Esophagus mucosa (tissue), 1 donor: ENCODE measurements at places on chromosomes 3 and 15. TPM values are rescaled to one million over a fixed set of nuclear protein-coding genes. Genes with fewer than 3 reads are reported as not detected.

DNA sequence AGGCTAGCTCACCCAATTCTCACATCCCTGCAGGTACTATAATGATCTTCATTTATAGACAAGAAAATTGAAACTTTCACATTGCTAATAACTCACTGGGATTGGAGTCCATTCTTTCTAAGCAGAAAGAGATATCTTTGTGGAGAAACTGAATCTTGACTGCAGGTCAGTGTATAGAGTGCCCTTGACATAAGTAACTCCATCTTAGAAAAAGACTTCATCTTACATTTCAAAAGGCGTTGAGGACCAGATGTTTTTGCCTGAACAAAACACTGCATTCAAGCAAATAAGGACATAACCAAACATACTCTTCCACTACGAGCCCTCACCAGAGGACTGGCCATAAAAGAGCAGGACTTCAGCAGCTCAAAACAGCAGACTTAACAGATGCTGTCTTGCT lies 6.8 kb upstream of the CCR3 start:
- no peak for ATAC-seq

GRCh38 chr3:170205302-170205701 lies 16.9 kb upstream of the PRKCI start:
- no peak for ATAC-seq

- ATAC-seq: no peak
Observed at GRCh38 chr15:89230277-89230676, 8.9 kb upstream of the RLBP1 start.

DNA sequence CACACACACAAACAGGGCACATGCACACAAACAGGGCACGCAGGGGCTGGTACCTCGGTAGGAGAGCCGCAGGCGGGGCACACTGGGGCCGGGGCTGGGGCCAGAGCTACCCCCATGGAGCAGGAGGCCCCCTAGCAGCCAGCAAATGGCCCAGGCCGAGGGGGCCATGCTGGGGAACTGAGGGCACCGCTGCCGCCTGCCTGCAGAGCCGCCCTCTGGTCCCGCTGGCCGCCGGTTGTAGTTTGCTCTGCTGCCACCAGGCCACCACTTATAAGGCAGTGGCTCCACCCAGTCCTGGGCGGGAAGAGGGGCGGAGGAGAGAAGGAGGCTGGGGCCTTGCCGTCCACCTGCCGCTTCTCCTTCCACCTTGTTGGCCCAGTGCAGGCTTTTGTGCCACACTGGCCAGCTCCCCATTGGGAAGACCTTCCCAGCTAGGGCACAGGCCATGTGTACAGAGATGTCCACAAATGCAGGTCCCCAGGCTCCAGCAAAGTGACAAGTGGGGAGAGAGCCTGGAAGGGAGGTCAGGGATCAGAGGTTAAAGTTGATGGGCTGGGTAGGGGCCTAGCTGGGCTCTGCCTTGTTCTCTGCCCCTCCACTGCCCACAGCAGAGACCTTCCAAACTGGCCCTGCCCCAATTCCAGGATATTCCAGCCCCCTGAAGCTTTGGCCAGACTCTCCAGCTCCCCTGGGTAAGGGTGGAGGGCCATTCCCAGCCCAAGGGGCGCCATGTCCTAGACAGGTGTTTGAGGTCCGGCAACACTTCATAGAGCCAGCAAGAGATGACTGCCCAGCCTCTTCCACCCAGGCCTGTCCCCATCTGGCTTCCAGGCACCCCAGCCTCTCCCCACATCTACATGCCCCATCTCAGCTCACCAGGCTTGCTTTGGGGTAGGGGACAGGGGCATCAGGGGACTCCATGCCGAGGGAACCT lies at the start of gene SEMA3G:
Gene SEMA3G (minus strand): TSS at position 244 of the 934 bp plus-strand sequence. CDS start 76 bp downstream, at position 168.
- ATAC-seq: peak; percentile 82

Gene CCDC174
- 9.9 TPM for total RNA-seq

DNA sequence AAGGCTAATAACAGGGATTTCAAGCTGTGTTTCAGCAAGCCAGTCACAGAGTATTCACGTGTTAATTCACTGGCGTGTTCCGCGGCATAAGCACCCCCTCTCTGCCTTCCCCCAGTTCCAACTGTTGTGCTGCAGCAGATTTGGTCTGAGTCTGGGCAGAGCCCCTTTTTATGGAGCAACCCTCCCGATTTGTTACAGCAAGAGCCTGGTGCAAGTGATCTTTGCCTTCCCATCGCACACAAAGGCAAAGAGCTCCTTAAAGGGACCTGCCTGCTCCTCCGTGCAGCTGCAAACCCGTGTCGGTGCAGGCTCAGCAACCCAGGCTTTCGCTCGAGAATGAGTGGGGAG lies 170.5 kb downstream of the KCNAB1 start:
- no peak for ATAC-seq

GRCh38 chr15:66151809-66152208 lies 101.7 kb downstream of the MEGF11 start:
- ATAC-seq: no peak

DNA sequence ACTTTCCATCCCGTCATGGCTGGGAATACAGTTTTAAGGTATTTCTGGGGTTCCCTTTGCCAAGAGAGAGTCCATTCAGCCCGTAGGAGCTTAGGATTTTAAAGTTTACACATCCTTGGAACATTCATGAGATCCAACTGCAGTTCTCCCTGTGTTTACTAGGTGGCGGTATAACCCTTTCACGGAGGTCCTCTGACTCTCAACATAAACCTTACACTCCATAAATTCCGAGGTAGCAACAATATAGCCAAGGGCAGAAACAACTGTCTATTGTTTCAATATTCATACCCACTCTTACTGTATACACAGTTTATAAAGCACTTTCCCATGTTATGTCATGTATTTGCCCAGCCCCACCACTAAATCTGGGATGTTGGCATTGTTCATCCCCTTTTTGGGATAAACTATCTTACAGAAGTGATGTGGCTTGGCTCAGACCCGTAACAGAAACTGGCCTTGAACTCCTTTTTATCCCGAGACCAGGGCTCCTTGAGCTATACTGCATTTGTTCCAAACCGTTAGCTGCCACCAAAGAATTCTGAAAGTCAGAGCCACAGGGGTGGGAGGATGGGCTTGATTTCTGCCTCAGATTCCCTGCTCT lies 69.2 kb upstream of the COL6A5 start:
- ATAC-seq: peak; percentile 75

DNA sequence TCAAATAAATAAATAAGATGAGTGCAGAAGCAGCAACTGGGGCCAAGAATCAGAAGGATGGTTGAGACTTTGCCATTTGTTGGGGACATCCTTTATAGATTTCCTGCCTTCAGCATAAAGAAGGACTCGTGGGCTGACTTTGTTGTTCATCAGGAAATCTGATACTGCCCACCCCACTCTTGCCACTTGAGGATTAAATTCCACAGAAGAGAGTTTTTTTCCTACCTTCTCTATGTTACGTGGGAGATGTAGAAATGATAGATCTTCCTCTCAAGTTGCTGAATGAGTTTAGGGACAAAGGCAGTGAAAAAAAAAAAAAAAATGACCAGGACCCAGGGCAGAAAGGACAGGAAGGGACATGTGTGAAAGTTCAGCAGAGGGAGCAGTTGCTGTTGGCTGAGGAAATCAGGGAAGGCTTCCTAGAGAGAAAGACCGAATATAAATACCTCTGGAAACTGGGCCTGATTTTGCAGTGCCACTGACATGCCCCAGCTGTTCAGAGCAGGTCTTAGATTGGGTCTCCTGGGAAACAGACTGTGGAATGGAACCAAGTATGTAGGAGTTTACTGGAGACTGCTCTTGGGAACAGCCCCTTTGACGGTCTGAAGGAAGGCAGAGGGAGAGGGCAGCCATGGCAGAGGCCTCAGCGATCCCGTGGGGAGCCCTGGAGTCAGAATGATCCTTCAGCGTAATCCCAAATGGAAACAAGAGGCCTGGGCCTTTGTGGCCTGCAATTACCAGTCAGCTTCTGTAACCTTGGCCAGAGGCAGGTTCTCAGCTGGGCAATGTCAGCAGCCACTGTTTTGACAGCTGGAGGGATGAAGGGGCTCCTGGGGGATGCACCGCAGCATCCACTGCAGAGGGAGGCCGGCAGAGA lies 50.9 kb downstream of the C3orf20 start:
- peak; percentile 28 for ATAC-seq

Gene CADM2
- total RNA-seq: not detected

Gene AGBL1
- not detected for total RNA-seq

Gene FSIP1
- total RNA-seq: 0.28 TPM

- ATAC-seq: no peak
Observed at GRCh38 chr3:28905798-28906197, 375.1 kb upstream of the RBMS3 start.

DNA sequence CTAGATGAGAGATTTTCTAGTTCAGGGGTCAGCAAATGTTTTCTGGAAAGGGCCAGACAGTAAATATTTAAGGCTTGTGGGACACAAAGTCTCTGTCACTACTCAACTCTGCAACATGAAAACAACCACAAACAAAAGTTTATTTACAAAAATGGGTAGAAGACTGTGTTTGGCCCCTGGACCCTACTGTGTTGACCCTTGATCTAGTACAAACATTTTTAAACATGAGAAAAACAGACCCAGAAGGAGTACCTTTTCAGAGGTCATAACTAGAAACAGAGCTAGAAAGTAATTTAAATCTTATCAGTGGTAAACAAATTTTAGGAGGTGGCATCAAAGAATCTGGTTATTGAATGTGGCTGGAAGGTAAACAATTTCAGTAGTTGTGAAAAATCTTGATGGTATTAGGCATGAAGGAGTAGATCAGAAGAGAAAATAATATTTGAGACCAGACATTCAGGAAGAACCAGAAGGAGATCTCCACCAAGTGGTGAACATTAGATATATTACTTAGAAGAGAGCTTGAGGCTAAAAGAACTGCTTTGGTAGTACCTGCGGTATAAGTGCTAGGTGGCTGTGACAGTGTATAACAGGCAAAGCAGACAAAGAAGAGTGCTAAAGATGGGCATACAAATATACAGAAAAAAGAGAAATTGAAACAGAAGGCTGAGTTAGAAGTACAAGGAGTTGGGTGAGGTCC lies 101.7 kb downstream of the NR1I2 start:
- no peak for ATAC-seq

Gene CHRFAM7A
- total RNA-seq: not detected

Gene GP5
- total RNA-seq: 0.08 TPM

DNA sequence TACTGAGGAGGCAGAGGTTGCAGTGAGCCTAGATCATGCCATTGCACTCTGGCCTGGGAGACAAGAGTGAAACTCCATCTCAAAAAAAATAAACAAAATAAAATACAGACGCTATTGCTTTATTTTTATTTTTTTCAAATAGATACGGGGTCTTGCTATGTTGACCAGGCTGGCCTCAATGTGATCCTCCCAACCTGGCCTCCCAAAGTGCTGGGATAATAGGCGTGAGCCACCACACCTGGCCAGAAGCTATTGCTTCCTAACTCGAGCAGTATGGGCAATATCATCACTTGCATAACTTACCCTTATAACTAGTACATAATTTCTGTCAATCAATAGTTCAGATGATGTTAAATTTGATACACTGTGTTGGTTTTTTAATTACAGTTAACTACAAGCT lies 3.0 kb downstream of the ARF4 start:
- no peak for ATAC-seq

- ATAC-seq: no peak
Observed at GRCh38 chr3:61040618-61041017, 210.6 kb downstream of the FHIT start.

DNA sequence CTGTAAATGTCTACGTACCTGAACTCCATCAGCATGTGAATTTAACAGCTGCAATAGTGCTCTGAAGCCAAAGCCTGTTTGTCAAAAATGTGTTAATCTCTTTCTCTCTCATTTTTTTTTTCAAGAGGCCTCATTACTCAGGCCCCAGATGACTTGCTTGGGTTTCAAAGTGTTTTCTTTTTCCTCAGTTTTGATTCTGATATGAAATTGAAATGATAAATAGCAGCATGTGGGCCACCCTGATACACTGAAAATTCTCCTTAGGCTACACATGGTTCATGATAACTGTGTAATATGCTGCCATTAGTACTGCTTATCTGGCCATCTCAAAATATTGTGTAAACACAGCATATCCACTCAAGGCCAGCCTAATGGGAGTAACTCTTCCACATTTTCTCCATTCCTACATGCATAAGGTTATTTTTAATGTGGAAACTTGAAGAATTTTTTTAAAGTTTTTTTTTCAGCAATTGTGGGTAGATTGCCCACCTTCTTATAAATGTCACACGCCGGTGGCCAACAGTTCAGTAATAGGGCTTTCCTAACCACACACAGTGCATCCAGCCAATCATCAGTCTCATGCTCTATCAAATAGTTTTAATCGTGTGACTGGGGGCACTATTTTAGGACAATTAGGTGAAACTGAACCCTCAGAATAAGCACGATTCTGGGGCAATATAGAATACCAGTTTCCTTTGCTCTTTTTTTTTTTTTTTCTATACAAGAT lies 13.1 kb upstream of the DENND4A start:
- ATAC-seq: no peak

DNA sequence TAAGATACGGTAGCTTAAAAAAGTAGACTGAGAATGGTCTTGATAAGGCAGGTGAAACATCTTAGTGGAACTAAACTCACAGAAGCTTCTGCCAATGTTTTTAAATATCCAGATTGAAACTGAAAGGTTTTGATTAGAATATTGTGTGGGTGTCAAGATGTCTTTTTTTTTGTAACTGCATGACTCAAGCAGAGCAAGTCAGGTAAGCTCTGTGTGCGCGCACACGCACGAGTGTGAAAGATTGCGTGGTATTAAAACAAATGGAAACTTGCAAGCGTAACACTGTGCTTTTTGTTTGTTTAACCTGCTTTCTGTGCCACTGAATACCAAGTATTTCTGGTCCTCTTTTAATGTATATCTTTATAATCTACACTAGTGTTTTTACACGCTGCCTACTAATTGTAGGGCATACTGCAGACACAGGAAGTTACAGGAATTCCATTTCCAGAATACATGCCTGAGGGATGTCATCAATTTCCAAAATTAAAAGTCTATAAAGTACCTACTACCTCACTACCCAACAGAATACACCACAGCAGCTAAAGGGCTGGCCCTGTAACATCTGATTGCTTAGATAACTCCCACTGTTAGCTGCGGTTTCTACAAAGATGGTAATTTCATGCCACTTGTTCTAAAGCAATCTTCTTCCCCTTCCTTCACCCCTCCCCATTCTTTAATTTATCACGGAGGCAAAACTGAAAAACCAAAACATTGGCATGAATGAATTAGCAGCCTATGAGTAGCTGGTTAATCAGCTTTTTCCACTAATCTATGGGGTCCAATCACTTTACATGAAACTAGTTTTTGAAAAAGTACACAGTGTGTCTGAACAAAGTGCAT lies 472.8 kb downstream of the SHQ1 start:
- no peak for ATAC-seq

DNA sequence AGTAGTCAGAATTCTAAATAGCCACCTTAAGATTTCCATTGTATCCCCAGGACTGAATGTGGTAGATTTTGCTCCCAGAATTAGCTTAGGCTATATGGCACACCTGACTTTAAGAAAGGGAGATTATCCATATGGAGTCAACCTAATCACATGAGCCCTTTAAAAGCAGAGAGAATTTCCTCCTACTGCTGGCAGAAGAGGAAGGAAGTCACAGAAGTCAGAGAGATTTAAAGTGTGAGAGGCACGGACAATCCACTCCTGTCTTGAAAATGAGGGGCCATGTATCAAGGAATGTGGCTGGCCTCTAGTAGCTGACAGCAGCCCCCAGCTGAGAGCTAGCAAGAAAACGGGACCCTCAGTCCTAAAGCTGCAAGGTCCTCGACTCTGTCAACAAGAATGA lies 26.8 kb downstream of the LRRC31 start:
- no peak for ATAC-seq

GRCh38 chr15:92226020-92226612 lies 167.6 kb upstream of the ST8SIA2 start:
- peak; percentile 38 for ATAC-seq

Gene KLHL40
- not detected for total RNA-seq

- ATAC-seq: no peak
Observed at GRCh38 chr3:52498137-52499054, 3.3 kb downstream of the STAB1 start.
